ENCODE measurements at places on chromosomes 7 and 10. TPM values are rescaled to one million over a fixed set of nuclear protein-coding genes. Genes with fewer than 3 reads are reported as not detected.
A peak's percentile ranks its signal among the peaks of the same experiment; 100 is the strongest.

The FBXO24 gene
- total RNA-seq = 1.5 TPM

GRCh38 chr7:28293527-28293835 is 112.9 kb upstream of the JAZF1 start:
- H3K27ac ChIP-seq = no peak overlapping the region
- H3K4me3 ChIP-seq = no peak overlapping the region
- no peaks in the 10 kb centered on the region for H3K36me3 ChIP-seq
- H3K27me3 ChIP-seq = peaks cover 19% of the 10 kb centered on the region
- peaks cover 22% of the 10 kb centered on the region for H3K4me1 ChIP-seq
- DNase-seq = no peak

The CALML3 gene
- not detected for total RNA-seq

- no peak overlapping the region for H3K27ac ChIP-seq
- no peaks in the 10 kb centered on the region for H3K27me3 ChIP-seq
- no peaks in the 10 kb centered on the region for H3K4me1 ChIP-seq
- no peak overlapping the region for H3K4me3 ChIP-seq
Observed at GRCh38 chr7:672891-673290, 53.6 kb upstream of the DNAAF5 start.

DNA sequence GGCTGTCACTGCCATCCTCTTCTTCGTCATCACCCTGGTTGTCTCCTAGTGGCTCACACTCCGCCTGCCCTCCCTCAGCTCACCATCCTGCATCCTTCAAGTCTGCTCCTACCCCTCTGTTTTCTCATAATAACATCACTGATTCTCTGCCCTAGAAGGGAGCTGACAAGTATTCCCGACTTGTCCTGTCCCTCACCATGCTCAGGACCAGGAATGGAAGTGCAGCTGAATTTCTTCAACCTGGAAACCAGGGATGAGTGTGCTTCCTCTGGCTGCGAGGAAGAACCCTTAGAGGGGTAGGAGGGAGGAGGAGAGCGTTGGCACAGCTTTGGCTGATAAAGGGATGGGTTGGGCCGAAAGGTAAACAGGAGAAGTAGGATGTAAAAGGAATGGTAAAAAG is 174.8 kb upstream of the GPR26 start:
- no peak overlapping the region for H3K27ac ChIP-seq
- H3K36me3 ChIP-seq = no peaks in the 10 kb centered on the region
- H3K4me3 ChIP-seq = no peak overlapping the region
- no peak for DNase-seq

DNA sequence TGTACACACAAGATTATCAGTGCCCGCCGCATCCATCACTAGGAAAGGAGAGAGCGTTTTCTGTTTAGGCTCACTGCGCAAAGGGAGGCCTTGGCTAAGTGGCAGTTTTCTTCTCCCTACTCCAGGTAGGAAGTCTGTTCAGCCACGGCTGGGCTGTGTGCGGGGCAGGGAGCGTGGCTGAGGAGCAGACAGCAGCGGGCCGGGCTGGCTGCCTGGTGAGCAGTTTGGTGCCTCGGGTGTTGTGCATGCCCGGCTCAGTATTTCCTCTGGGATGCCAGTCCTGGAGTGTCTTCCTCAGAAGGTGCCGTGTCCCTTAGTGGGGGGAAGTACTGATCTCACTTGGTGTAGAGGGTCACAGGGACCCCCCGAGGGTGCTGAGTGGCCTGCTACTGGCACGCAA is 114.4 kb downstream of the NT5C2 start:
- peaks cover 3% of the 10 kb centered on the region for H3K36me3 ChIP-seq
- no peaks in the 10 kb centered on the region for H3K27me3 ChIP-seq
- H3K4me1 ChIP-seq = no peaks in the 10 kb centered on the region
- no peak overlapping the region for H3K27ac ChIP-seq

DNA sequence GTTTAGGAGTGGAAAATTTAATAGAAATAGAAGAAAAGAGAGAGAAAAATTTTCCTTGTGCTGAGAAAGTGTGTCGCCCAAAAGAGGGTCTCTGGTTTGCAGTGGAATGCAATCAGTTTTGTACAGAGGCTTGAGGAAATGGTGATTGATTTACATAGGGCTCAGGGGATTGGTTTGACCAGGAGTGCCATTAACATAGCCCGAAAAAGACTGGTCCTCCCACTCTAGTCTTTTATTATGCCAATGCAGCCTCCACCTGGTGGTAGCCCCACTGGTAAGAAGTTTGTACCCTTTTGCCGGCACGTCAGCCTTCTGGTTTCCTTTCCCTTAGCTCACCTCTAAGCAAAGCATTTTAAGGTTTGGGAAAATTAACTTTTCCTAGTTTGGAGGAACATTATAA is 885.3 kb downstream of the XPNPEP1 start:
- no peak overlapping the region for H3K27ac ChIP-seq
- DNase-seq = no peak
- no peak overlapping the region for H3K4me3 ChIP-seq
- no peaks in the 10 kb centered on the region for H3K4me1 ChIP-seq
- H3K36me3 ChIP-seq = no peaks in the 10 kb centered on the region

GRCh38 chr7:17832242-17832641 is 108.1 kb downstream of the SNX13 start:
- no peaks in the 10 kb centered on the region for H3K27me3 ChIP-seq
- DNase-seq = no peak
- H3K4me1 ChIP-seq = no peaks in the 10 kb centered on the region
- no peak overlapping the region for H3K4me3 ChIP-seq
- H3K27ac ChIP-seq = no peak overlapping the region

DNA sequence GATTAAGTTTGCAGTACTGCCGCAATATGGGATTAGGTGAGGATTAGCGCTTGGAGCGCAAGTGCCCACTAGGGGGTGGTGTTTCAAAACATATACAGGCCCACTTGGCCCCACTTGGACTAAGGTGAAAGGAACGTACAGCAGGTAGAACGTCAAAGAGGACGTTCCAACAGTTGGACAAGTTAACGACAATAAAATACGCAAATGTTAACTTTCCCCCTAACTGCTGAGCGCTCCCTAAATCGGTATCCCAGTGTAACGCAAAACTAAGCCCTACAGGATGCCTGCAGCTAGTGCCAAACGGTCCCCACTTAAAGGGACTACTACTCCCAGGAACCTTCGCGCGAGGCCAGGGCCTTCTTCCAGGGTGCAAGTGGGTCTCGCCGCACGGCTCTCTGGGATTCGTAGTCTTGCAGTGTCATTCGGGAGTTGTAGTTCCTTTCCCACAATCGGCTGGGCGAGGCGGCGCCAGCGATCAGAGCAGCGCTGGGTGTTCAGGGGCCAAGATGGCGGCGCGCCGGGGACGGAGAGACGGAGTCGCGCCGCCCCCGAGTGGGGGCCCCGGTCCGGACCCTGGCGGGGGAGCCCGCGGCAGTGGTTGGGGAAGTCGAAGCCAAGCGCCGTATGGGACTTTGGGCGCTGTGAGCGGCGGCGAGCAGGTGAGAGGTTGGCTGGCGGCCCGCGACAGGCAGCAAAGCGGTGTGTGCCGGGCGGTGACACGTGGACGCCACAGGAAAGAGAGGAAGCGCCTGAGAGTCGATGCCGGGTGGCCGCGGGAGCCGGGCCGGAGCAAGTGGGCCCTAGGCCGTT is at the start of gene PPRC1:
Gene PPRC1, plus strand, starts transcription at position 478 of the 810 bp plus-strand sequence. Its CDS starts 29 bp downstream, at position 507.
- H3K27ac ChIP-seq = peak within 1 kb of the TSS; percentile 97
- H3K4me3 ChIP-seq = peak within 1 kb of the TSS; percentile 99
- no peaks in the 10 kb centered on the region for H3K27me3 ChIP-seq
- DNase-seq = peak; percentile 99
- peaks cover 36% of the 10 kb centered on the region for H3K4me1 ChIP-seq

- DNase-seq = no peak
- H3K27ac ChIP-seq = no peak overlapping the region
- H3K27me3 ChIP-seq = no peaks in the 10 kb centered on the region
- H3K4me3 ChIP-seq = no peak overlapping the region
Observed at GRCh38 chr7:2386964-2387669, 16.3 kb upstream of the CHST12 start.

DNA sequence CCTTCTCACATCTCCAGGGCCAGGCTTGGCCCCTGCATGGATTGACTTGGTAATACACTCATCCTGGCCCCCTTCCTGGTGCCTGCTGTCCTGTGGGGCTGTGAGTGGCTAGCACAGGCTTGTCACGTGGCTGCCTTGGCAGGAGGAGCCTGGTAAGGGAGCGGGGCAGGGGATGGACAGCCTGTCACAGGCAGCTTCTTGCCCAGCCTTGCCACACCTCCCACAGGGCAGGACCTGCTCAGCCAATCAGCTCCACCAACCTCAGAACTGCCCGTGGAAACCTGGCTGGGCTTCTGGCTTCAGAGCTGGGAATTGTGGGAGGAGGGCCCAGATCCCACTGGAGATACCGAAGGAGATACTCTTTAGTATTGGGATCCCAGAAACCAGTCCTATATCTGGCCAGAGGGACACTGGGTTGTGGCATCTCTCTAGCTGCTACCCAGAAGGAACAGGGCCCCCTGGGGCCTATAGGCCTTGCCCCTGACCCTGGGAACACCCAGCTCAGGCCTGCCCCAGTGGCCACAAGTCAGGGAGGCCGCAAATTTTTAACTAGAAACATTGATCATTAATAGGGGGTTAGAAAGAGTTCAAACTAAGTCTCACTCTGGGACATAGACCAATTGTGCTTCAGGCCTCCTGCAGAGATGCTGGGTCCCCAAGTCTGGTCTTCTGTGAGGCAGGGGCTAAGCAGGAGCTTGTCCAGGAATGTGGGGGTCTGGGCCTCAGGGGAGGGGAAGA is at the start of gene HOGA1:
Gene HOGA1, plus strand, starts transcription at position 330 of the 738 bp plus-strand sequence. Its CDS starts 315 bp downstream, at position 645.
- no peaks in the 10 kb centered on the region for H3K4me1 ChIP-seq
- H3K4me3 ChIP-seq = no peak within 1 kb of the TSS
- no peak within 1 kb of the TSS for H3K27ac ChIP-seq
- no peak for DNase-seq
- no peaks in the 10 kb centered on the region for H3K27me3 ChIP-seq

The SLC16A12 gene
- not detected for total RNA-seq

The SPDYE5 gene
- total RNA-seq = not detected

DNA sequence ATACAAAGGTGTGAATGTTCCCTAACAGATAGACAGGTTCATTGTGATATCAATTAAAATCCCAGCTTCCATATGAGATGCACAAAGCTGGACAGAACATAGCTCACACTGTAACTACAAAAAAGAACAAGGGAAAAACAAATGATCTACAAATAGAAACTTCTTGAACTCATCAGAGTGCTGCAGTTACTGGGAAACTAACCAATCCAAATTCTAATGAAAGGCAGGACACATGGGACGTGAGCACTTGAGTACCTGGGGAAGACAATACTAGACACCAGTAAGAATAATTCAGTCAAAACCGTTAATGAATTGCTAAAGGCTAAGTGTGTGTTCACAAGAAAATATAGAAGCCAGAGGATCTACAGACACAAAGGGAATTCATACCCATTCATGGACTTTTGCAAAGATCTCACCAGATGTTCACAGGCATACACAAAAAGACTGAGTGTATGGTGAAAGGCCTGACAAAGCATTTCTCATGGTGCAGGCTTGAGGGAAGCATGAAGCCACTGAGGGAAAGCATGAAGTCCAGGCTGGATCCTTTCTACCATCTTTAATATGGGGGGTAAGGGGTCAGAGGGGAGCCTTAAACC is 7.8 kb upstream of the GPR22 start:
- no peak for DNase-seq
- H3K36me3 ChIP-seq = peaks cover 12% of the 10 kb centered on the region
- no peak overlapping the region for H3K4me3 ChIP-seq
- no peaks in the 10 kb centered on the region for H3K4me1 ChIP-seq
- no peaks in the 10 kb centered on the region for H3K27me3 ChIP-seq
- H3K27ac ChIP-seq = no peak overlapping the region

The LMOD2 gene
- not detected for total RNA-seq

The HACD1 gene
- 2.6 TPM for total RNA-seq

DNA sequence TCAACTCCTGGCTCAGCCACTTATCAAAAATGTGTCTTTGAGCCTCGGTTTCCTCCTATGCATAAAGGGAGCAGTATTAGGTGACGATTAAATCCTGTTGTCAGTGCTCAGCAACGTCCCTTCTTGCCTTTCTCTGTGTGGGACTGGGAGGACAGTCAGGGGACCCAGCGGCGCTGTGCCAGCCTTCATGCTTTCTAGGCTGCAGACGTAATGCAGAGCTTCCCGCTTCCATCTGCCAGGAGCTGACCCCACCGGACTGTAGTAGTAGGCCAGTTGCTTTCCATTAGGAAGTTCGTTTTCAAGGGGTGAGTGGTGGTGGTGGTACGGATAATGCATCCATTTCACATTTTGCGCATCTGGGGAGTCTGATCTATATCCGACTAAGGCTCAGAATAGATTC is 321.8 kb downstream of the PLXNA4 start:
- DNase-seq = no peak
- no peak overlapping the region for H3K27ac ChIP-seq
- H3K4me1 ChIP-seq = no peaks in the 10 kb centered on the region

- no peak overlapping the region for H3K4me3 ChIP-seq
- H3K27ac ChIP-seq = no peak overlapping the region
- H3K36me3 ChIP-seq = no peaks in the 10 kb centered on the region
- H3K27me3 ChIP-seq = no peaks in the 10 kb centered on the region
- no peaks in the 10 kb centered on the region for H3K4me1 ChIP-seq
Observed at GRCh38 chr7:33742521-33742920, 162.8 kb upstream of the BMPER start.

The CCDC172 gene
- total RNA-seq = not detected

Measured in activated CD8-positive, alpha-beta T cell treated with anti-CD3 and anti-CD28 coated beads for 36 hours (primary cell).